HEK293T (cell line): ENCODE measurements at places on chromosomes 5 and 9.
A peak's percentile ranks its signal among the peaks of the same experiment; 100 is the strongest.

DNA sequence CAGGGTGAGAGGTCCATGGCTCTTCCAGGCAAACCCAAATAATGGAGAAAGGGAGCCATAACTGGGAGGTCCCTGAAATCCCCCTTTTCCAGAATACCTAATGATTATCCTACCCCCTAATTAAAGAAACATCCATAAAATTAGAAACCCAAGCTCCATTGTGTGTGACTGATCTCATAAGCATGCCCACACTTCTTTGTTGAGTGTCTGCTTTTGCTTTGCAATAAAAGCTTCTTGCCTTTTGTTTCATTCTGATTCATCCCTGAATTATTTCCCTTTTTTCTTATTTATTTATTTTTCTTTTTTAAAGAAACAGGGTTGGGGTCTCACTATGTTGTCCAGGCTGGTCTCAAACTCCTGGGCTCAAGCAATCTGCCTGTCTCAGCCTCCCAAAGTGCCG lies 33.1 kb downstream of the BTF3 start:
- DNase-seq: no peak

- DNase-seq: peak; percentile 37
Measured at GRCh38 chr5:78779771-78780616, 131.4 kb upstream of the LHFPL2 start.

DNA sequence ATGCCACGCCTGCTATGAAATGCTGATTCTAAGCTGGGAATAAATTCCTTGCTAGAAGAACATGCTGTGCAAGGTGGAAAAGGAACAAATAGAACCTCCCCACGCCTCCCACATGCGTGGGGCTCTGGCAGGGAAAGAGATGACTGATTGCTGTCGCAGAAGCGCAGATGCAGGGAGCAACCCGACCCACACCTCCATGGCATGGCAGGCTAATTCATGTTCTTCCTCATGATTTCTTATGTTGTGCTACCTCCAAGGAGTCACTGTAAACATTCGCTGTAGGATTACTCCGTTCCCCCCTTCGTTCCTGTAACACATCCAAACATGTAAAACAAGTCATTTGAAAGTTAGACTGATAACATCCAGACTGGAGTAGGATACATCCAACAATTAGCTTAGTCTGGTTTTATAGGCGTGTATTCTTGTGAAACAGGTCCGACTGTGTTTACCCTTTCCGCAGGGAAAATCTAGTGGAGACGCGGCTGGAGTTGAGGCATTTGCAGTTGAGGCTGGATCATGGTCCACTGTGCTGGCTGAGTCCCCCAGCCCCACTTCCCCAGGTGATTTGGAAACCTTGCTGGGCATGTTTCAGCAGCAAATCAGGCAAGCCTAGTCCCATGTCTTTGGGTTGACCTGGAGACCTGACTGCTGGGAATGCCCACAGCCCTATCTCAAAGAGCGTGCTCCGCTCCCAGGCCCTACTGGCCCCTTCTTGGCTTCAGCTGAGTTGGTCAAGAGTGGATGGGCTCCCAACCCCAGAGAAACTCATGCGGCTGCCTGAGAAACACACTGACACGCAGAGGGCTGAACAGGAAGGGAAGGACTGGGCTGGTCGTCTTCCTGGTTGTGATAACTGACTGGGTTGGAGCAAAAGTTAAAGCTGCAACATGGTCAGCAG lies 24.8 kb upstream of the ANKRD33B start:
- DNase-seq: no peak

DNA sequence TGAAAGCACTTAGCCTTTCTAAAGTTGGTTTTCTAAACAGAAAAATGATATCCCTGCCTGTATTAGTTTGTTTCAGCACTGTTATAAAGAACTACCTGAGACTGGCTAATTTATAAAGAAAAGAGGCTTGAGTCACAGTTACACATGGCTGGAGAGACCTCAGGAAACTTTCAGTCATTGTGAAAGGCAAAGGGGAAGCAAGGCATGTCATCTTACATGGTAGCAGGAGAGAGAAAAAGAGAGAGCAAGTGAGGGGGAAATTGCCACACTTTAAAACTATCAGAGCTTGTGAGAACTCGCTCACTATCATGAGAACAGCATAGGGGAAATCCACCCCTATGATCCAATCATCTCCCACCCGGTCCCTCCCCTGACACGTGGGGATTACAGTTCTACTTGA lies 64.9 kb downstream of the FAM170A start:
- no peak for DNase-seq

GRCh38 chr9:117771136-117771535 lies 66.9 kb downstream of the TLR4 start:
- DNase-seq: no peak

DNA sequence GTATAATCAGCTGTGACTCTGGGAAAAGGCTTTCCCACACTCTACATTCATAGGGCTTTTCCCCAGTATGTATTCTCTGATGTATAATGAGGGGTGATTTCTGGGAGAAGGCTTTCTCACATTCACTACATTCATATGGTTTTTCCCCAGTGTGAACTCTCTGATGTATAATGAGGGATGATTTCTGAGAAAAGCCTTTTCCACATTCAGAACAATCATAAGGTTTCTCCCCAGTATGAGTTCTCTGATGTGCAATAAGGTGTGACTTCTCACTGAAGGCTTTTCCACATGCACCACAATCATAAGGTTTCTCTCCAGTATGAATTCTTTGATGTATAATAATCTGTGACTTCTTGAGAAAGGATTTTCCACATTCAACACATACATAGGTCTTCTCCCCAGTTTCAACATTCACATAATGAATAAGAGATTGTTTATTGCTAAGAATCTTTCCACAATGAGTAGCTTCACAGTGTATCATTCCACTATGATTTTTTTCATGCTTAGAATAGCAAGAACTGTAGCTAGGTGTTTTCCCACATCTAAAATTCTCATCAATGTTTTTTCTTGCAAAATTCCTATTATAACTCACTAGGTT lies 26.7 kb upstream of the ZNF300 start:
- no peak for DNase-seq

GRCh38 chr5:4879693-4880303 lies 260.3 kb upstream of the ADAMTS16 start:
- peak; percentile 68 for DNase-seq

DNA sequence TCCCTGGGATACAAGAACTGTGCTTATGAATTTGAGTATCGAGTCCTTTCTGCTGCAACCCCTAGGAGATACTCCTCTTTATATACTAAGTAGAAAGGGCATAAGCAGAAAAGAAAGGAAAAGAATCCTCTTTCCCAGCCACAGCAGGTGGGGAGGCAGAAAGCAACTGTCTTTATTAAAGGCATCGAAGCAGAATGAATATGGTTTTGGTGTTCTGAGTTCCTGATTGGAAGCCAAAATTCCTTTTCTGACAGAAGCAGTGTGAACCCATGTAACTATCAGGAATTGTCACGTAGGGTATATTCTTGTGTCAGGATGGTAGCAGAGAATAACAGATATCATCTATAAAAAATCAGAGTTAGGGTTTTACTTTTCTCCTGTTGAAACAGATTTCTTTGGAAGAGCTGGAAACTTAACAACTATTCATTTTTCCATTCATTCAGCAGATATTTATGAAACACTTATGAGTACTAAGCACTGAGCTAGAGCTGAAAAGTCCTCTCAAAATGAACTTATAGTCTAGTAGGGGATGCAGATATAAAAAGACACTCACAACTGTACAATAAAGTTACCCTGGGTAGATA lies 96.5 kb upstream of the LHFPL2 start:
- no peak for DNase-seq

DNA sequence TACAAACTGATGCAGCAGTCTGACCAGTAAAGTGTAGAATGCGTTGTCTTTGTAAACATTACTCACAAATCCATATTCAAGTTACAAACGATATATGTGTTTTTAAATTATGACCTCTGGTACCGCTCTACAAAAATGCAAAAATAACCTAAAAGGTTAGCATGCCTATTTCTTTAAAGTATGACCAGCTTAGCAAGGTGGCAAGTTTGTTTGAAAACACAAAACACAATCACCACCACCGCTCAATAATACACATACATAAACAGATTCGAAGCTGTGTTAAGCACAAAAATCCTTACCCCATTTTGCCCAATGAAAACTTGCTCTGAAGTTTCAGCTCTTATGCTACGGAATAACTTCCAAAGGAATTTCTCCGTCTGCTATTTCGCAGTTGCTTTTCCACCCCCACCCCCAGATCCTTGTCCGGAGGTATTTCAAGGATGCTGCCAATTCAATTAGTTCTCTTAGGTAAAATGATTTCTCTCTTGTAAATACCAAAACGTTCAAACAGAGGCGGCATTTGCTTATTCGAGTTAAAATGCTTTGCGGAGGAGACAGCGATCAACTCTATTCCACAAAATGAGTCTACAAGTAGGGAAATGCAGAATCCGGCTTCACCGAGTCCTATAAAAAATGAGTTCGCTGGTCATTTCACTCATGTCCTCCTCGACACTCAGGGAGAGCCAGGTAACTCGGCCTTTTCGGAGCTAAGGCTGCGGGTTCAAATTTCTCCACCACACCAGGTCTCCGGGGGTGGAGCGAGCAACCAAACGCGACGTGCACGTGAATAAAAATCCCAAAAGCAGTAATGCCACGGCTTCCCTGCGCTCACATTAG lies 1.2 kb downstream of the HOMER1 start:
- DNase-seq: peak; percentile 23

DNA sequence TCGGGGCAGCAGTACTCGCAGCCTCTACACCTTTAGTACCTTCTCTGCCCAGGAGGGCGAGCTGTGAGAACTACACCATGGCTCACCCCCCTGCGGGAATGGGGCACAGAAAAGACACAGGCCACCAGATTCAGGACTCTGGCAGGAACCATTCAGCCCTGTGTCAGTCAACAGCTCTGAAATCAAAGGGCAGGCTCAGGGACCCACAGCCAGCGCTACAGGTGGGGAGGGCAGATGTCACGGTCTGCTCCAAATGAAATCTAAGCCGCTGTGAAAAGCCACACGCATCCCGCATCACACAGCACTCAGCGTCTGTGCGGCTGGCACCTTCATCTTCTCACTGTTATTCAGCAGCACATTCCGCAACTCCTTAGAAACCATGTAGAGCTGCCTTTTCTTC lies 27.9 kb downstream of the NSUN2 start:
- DNase-seq: no peak

DNA sequence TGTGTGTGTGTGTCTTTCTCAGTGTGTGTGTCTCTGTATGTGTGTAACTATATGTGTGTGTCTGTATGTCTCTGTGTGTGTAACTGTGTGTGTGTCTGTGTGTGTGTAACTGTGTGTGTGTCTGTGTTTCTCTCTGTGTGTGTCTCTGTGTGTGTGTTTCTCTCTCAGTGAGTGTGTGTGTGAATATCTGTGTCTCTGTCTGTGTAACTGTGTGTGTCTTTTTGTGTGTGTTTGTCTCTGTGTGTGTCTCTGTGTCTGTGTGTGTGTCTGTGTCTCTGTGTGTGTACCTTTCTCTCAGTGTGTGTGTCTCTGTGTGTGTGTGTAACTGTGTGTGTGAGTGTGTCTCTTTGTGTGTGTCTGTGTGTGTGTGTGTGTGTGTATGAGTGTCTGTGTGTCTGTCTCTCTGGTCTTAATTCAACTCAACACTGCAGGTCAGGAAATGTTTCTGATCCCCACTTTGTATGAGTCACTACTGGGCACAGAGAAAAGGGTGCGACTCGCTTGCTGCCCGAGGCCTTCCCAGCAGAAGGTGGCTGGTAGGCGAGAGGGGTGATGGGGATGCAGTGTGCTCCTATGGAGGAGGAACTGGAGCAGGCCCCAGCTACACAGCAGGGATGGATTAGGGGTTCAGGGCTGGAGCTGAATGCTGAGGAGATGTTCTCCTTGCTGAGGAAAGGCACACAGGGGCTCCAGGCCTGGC lies 52.1 kb downstream of the NSG2 start:
- DNase-seq: no peak

DNA sequence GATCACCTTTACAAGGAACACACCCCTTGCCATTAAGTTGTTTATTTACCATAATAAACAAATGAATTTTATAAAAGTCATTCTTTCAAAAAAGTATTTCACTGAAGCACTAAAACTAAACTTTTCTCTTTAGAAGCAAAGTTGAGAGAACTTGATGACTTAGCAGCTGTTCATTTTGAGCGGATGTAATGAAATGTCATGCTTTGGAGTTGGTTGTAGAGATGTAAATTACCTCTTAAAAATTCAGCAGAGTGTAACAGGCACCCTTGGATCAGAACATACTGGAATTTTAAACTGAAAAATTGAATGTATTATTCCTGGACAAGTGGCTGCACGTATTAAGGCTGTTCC lies 617.2 kb downstream of the PDE4D start:
- no peak for DNase-seq

- DNase-seq: no peak
Measured at GRCh38 chr9:33868440-33868973, 51.5 kb downstream of the UBE2R2 start.

- DNase-seq: no peak
Measured at GRCh38 chr9:93884808-93885207, 70.3 kb downstream of the BARX1 start.

DNA sequence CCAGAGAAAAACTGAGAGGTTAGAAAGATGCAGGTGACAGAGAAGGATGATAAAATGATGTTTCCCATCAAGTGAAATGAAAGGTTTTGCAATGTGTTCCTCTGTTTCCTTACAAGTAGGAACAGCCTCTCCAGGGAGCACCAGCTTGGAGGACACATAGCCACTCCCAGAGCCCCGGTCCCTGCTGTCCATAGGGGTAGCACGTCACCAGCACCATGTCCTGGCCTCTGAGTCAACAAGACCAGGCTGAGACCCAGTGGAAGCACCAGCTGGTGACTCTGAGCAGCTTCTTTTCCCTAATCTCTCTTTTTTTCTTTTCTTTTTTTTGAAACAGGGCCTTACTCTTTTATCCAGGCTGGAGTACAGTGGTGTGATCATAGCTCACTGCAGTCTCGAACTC lies 19.4 kb upstream of the HMCN2 start:
- no peak for DNase-seq

- DNase-seq: no peak
Measured at GRCh38 chr9:100419166-100419565, 7.8 kb upstream of the MSANTD3 start.

DNA sequence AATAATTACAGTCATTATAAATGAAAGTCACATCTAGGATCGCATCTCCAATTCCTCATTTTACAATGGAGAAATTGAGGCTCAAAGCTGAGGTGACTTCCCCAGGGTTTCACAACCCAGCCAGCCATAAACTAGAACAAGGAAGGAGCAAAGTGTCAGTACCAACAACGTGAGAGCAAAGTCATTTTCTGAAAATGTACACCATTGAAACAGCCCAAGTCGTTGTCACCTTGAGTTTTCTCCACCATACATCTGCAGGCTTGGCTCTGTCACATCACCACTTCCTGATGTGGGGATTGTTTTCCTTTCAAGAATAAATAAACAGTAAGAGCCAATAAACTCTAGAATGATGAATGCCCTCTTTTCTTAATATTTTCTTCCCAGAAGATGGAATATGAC lies 184.5 kb upstream of the PTGER4 start:
- no peak for DNase-seq

DNA sequence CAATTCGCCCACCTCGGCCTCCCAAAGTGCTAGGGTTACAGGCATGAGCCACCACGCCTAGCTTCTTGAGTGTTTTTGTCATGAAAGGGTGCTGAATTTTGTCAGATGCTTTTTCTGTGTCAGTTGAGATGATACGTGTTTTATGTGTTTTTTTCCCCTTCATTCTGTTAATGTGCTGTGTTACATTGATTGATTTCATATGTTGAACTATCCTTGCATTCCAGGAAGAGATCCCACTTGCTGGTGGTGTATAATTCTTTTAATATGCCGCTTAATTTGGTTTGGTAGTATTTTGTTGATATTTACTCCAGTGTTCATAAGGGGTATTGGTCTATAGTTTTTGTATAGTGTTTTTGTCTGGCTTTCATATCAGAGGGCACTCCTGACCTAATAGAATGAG lies 13.6 kb downstream of the ZBTB43 start:
- no peak for DNase-seq

- no peak for DNase-seq
Measured at GRCh38 chr9:75814667-75815066, 75.8 kb upstream of the PCSK5 start.
